ENCODE measurements at places on chromosomes 3 and 15.

- DNase-seq = no peak
Observed at GRCh38 chr3:64865839-64866570, 178.2 kb upstream of the ADAMTS9 start.

GRCh38 chr15:56244811-56245576, 1.3 kb upstream of the RFX7 start:
- DNase-seq = peak; percentile 74

- no peak for DNase-seq
Observed at GRCh38 chr3:186193534-186194450, 84.9 kb upstream of the ETV5 start.

GRCh38 chr3:16242177-16242576, 22.6 kb downstream of the DPH3 start:
- DNase-seq = no peak

DNA sequence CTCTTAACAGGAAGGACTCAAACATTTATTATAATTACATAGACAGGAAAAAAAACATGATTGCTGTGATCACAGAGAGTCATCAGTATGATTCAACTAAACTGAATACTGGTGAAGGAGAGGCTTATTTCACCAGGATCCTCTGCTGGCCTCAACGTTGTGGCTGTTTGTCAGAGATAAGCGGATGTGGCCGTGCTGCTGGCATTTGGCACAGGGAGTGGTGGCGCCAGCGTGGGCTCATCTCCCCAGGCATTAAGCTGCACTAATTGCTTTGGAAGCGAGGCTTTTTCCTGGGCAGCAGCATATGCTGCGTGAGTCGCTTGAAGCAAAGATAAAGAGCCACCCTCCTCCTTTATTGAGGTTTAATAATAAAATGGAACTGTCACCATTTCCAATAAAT, 306.7 kb downstream of the LRTM1 start:
- DNase-seq = no peak

- DNase-seq = no peak
Observed at GRCh38 chr3:33949074-33949473, 150.6 kb downstream of the PDCD6IP start.

- DNase-seq = no peak
Observed at GRCh38 chr15:60172143-60172542, 168.0 kb downstream of the FOXB1 start.
